NCI-H1436 treated with DMSO at 0.1 percent for 48 hours (cell line): ENCODE measurements at places on chromosomes 1 and 21.
A peak's percentile ranks its signal among the peaks of the same experiment; 100 is the strongest.

DNA sequence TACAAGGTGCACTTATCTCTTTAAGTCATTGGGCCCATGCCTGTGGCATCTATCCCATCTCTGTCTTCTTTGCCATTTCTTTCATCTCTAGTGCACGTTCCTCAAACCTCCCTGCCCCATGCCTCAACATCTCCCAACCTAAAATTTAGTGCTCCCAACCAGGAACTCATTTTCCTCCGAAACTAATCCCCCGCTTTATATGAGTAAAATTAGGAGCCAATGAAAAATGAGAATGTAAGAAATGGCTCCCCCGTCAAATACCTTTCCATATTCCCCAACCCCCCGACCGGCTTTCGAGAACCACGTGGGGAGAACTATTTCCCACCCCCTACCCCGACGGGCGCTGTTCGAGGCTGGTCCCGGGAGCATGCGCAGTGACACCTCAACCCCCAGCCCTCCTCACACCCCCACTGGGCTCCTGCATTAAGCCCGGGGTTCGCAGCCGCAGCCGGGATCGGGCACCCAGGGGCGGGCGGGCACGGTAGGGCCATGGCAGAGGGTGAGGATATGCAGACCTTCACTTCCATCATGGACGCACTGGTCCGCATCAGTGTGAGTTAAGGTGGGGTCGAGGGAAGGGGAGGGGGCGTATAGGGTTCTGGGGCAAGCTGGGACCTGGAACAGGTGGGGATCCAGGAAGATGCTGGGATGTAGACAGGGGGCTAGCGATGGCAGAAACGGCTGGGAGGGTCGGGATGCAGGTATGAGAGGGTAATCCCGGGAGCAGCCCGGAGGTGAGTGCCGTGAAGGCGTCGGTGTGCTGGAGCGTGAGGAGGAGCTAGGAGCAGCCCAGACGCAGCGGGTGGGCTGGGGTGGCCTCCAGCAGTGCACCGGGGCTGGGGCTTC, at the start of gene TRIM46:
TRIM46 (plus strand) TSS at position 372 of the 846 bp plus-strand sequence; CDS start at position 490, 118 bp downstream.
- DNase-seq = peak; percentile 39

DNA sequence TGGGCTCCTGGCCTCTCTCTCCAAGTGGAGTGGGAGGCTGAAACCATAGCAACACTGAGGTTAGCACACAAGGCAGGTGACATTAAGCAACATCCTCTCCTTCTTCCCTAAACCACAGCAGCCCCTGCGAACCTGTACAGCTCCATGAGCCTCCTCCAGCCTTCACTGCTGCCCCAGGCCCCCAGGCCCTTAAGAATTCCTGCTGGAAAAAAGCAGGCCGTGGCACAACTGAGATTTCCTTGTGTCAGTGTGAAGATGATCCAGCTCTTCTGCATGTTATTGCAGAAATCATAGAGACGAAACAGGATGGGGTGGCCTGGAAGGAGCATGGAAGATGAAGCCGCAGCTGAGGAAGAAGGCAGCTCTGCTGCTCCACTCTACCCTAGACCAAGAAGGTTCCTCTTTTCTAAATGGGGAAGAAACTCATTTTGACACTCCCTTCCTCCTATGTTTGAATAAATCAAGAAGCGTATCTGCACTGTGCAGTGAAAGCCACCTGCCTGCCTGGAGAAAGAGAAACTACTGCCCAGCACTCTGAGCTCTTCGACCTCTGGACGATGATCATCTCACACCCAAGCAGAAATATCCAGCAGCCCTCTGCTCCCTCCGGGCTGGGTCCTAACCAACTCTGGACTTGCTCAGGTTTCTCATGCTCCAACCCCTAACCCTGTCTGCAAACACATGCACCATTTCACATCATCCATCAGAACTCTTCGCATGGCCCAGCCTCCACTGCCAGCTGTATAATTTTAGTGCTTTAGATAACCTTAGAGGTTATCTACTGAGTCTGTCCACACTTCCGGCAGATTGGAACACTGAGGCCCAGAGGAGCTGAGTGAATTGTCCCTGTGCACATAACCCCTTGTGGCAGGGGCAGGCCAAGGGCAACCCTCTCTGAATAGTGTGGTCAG, 20.7 kb downstream of the SH3BP5L start:
- no peak for DNase-seq

GRCh38 chr21:39004634-39005501, 178.4 kb downstream of the PSMG1 start:
- no peak for DNase-seq

GRCh38 chr1:164557270-164557669, 1.7 kb upstream of the PBX1 start:
- no peak for DNase-seq

GRCh38 chr1:108067884-108068540, 103.0 kb upstream of the VAV3 start:
- DNase-seq = no peak

DNA sequence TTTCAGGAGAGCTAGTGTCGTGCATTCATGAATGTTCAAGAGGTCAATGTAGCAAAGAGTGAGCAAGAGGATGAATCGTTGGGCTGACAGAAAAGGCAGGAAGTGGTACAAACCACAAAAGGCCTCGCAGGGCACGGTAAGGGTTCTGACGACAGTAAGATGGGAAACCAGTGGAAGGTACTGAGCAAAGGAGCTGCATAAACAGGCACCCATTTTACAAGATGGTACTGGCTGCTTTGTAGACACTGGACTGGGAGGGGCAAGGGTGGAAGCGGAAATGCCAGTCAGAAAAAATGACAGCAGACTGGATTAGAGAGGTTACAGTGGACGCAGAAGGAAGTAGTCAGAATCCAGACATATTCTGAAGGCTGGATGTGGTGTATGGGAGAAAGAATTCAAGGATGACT, 123.5 kb downstream of the PTPN14 start:
- DNase-seq = no peak

DNA sequence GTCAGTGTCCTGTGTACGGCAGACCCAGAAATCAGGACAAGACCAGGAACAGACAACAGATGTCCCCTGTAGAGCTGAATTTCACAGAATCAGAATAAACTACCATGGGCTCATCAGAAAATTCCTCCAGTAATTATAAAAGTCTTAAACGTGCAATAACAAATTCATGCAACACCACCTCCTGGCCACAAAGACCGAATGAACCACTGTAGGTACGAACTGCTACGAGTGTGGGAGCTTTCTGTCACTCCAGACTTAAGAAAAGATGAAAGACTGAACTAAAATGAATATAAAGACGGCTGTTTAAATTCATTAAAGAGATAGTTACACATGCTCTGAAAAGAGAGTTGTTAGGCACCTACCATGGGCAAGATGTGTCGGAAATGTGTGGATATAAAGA, 333.5 kb downstream of the RRAGC start:
- no peak for DNase-seq

- DNase-seq = no peak
Observed at GRCh38 chr1:40036574-40036973, 4.0 kb upstream of the CAP1 start.

- DNase-seq = no peak
Observed at GRCh38 chr1:196774603-196775002, at the start of gene CFHR3. TSS of gene CFHR3 (plus strand) at chr1:196774840. CDS start at chr1:196774887, 47 bp downstream.

- no peak for DNase-seq
Observed at GRCh38 chr1:26160527-26161414, 1.9 kb downstream of the FAM110D start.

DNA sequence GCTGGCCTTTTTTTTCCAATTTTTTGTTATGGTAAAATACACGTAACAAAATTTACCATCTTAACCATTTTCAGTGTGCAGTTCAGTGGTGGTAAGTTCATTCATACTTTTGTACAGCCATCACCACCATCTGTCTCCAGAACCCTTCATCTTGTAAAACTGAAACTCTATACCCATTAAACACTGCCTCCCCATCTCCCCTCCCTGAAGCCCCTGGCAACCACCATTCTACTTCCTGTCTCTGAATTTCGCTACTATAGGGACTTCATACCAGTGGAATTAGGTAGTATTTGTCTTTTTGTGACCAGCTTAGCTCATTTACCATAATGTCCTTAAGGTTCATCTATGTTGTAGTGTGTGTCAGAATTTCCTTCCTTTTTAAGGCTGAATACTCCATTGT, 8.7 kb downstream of the PKNOX1 start:
- no peak for DNase-seq

- no peak for DNase-seq
Observed at GRCh38 chr1:107363154-107363553, 222.3 kb downstream of the NTNG1 start.

GRCh38 chr1:186772228-186772627, 56.5 kb upstream of the PLA2G4A start:
- no peak for DNase-seq

DNA sequence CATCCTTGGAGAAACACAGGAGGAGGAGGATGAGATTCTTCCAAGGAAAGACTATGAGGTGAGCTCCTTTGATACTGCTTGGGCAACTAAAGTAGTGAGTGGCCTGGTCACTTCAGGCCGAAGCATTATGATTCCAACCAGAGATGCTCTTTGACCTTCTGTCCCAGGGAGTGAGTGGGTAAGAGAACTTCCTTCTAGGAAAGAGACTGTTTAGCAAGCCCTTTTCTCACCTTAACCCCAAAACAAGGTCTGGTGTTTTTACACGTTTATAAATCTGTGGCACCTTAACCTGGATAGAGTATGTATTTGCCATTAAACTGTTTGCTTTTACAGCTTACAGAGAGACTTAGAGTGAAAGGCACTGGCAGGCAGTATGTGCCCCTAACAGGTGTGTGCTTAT, 1.1 kb downstream of the CLCN6 start:
- no peak for DNase-seq

GRCh38 chr1:12053752-12054548, 9.2 kb upstream of the TNFRSF8 start:
- DNase-seq = no peak

GRCh38 chr1:38804062-38804886, 55.3 kb downstream of the RRAGC start:
- DNase-seq = no peak

DNA sequence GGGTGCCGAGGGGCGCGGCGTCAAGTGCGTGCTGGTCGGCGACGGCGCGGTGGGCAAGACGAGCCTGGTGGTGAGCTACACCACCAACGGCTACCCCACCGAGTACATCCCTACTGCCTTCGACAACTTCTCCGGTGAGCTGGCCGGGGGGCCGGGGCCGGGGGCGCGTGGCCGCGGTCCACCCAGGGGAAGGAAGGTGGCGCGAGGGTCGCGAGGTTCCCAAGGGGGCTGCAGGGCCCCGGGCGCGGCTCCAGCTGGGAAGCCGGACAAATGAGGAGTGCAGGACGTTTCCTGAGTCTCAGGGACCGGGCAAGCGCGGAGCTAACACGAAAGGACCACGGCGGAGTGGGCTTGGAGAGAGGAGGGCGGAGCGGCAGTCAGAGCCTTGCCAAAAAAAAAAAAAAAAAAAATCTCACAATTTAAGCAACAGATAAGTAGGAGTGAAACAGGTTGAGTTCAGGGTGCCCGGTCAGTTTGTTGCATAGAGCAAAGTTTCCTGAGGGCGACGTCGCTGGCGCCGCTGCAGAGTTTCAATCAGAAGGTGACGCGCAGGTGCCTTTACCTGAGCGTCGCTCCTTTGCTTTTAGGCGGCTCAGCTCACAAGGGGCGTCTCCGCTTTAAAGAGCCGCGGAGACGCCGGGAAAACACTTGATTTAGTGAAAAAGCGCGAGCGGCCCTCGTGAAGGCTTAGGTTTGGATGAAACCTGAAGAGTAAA, 750 bp downstream of the RHOU start:
- DNase-seq = no peak
